ENCODE measurements at places on chromosomes 4 and X.

GRCh38 chr4:157220371-157220881 is at the start of gene GRIA2:
Gene GRIA2, plus strand, starts transcription at chr4:157220728. Its CDS starts 315 bp downstream, at chr4:157221043.
- no peak for DNase-seq

DNA sequence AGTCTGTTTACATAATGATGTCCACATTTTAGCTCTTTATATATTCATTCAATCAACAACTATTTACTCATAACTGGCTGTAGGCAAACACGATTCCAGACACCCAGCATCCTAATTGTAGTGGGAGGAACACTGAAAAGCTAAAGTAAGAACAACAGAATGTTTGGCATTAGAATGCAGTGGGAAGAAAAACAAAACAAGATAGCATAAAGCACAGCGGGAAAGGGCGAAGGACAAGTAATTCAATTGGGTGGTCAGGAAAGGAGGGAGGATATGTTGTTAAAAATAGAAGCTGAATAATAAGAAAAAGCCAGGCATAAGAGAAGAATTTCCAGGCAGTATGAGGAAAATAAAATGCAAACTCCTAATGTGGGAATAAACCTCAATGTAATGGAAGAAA is 189.5 kb upstream of the FAT4 start:
- no peak for DNase-seq

- DNase-seq: no peak
Measured at GRCh38 chrX:103727115-103727514, 16.4 kb downstream of the TMEM31 start.

DNA sequence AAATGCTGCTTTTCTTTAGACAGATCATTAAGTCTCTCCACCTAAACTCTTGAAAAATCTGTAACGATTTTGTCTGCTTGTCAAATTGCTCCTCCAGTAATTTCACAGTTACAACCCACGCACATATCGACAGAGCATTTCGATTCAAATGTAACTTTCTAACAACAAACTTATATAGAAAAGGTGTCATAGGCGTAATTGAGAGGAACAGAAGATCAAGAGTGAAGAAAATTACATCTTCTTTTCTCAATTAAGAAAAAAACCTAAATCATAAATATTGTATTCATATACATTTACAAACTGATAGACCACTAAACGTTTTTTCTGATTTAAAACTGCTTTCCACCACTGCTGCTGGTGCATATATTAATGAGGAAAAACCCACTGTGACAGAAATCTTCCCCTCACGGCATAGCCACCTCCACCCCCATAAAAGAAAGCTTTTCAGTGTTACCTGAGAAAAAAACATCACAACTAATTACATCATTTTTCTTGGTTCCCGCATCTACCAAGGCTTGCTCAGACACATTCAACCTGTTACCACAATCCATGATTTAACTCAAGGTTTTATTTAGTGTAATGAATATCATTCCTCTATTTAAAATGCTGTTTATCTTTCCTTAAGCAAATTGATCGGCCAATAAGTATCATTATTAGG is 1.9 kb downstream of the GPM6A start:
- DNase-seq: no peak

DNA sequence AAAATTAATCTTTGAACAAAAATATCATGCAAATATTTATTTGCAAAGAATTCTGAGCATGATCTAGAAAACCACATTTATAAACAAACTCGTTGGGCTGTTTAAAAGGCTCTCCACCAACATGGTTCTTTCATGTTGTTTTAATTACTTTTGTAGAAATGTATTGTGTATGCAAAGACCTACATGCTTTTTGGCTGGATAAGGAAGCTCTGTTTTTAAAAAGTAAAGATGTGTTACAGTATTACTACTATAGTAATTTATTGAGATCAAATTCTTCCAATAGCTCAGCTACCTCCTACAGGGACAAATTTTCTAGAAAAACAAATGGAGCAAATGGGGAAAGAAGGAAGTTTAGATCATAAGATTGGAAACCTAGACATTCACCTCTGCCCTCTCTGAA is 177.5 kb upstream of the TTC29 start:
- no peak for DNase-seq

DNA sequence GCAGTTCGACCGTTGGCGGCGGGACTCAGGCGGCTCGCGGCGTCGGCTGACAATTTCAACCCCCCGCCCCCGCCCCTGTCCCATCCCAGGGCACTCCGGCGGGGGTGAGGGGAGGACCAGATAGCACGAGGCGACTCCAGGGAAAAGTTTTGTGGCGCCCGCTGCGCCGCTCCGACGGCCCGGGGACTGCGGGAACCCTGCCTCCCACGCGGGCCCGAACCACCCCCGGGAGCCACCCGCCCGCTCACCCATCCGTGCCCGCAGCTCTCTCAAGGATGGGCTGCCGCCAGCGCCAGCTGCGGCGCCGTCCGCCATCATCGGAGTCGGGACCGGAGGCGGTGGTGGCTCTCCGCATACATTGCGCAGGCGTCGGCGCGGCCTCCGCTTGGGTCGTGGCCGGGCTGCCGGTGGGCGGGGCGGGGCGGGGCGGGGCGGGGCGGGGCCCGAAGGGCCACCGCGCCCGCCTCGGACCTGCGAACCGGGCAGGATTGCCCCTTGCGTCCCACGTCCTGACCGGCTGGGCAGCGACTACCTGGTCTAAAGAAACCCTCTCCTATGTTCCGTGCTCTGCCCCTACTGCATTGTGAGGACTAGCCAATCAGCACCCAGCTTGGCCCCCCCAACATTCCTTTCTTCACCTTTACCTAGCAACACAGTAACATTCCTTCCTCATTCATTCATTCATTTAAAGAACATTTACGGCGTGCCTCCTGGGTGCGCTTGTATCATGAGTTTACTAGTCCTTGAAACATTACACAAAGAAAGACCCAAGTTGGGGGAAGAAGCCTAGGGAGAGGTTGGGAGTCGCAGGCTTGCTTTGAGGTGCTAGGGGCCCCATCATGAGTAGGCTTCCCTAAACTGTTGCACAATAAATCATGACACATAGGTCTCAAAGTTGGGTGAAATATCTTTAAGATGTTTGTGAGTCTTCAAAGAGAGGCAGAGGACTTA is at the start of gene MAP7D3:
MAP7D3 (minus strand) TSS at position 360 of the 951 bp plus-strand sequence; CDS start at position 318, 42 bp downstream.
- DNase-seq: peak; percentile 50

DNA sequence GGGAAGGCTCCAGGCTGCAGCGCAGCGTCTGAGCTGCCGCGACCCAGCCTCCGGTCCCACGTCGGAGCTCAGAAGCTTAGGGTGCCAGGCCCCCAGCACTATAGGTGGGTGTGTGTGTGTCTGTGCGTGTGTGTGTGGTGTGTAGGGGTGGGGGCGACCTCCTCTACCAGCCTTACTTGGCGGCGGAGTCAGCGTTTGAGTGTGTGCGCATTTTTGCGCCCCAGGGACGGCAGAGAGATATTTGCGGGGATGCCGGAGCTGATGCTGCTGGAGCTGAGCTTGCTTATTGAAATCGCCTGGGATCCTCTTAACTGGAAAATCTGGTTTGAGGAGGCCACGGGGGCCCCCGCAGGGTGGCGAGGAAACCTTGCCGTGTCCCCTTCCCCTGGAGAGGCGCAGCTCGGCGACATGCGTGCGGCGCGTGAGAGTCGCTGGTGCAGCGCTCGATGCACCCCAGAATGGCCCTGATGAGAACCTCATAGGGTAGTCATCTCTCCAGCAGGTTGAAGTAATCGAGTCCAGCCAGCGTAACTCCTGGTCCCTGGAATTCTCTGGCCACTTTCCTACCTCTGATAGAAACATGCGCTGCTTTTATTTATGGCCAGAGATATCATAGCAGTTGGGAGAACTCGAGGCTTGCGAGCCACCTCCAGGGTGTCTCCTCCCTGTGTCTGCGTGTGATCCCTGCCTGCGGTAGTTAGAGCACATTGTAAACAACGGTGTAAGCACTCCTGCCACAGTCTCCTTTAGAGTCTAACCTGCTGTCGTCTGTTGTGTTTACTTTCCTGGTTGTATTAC is 2.7 kb downstream of the ADGRL3 start:
- peak; percentile 79 for DNase-seq

- no peak for DNase-seq
Measured at GRCh38 chrX:125810856-125811255, 355.2 kb downstream of the DCAF12L2 start.

GRCh38 chr4:65698631-65699030 is 28.3 kb upstream of the EPHA5 start:
- no peak for DNase-seq

- DNase-seq: no peak
Measured at GRCh38 chr4:185845966-185846365, 34.0 kb upstream of the SORBS2 start.

GRCh38 chr4:158671665-158671914 is at the start of gene C4orf46:
Gene C4orf46, minus strand, starts transcription at chr4:158671887. Its CDS starts 86 bp downstream, at chr4:158671801.
- DNase-seq: no peak

DNA sequence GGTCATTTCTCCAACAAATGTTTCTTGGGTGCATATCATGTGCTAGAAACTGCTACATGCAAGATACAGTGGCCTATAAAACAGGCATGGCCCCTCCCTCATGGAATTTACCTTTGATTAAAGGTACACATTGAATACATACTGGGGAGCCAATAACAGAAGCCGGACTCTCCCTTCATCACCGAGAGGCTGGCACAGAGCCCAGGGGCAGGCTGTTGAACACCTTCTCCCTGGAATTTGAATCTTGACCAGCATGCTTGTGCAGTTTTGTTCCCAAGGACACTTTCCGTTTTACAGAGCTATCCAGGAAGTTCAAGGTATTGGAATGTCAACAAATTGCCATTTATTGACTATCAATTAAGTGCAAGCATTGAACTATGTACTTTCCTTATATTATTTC is 33.2 kb downstream of the PPARGC1A start:
- DNase-seq: no peak

GRCh38 chr4:7824218-7824617 is 115.4 kb downstream of the AFAP1 start:
- no peak for DNase-seq

- DNase-seq: no peak
Measured at GRCh38 chr4:102624505-102624904, 123.3 kb downstream of the NFKB1 start.

DNA sequence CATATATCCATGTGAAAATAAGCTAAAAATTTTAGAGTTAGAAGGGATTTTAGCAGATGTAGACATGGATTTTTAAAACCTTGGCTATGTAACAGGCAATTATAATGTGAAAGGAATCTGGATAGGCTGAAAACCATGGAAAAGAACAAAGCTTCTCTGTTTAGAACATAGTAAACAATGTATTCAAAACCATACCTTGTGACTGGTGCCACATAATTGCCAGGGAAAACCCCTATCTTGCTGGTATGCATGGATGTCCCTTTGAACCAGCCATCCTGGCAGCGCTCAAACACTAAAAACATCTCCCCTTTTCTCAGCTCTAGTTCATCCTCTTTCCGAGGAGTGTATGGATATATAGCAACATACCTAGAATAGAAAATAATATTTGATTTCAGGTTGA is 110.6 kb upstream of the CBR4 start:
- DNase-seq: no peak

DNA sequence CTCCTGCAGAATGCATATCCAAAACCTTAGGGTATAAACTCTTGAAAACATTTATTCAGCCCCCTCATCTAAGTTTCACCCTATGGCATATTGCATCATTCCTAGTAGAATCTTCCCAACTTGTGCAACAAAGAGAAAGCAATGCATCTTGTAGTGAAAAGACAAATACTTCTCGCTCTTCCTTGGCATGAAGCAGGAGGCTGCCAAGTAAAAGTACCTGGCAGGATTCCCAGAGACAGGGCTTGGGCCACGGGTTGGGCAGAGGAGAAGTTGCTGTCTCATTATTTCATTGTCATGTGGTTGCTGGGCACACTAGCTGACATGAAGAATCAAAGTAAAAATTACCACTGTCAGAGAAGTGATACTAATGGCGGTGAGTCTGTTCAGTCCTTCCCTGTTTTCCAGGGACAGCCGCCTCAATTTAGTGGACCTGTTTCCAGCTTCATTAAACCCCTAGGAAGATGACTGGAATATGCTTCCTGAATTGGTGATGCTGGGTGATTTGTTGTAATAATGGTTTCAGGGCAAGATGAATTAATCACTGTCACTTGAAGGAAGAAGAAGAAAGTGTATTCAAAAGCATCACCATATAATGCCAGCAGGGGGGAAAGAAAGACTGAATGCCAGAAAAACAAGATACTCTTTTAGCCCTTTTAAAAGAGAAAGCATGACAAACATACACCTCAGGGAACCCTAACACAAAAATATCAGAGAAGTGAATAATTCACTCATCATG is 380.5 kb upstream of the IGFBP7 start:
- DNase-seq: no peak

DNA sequence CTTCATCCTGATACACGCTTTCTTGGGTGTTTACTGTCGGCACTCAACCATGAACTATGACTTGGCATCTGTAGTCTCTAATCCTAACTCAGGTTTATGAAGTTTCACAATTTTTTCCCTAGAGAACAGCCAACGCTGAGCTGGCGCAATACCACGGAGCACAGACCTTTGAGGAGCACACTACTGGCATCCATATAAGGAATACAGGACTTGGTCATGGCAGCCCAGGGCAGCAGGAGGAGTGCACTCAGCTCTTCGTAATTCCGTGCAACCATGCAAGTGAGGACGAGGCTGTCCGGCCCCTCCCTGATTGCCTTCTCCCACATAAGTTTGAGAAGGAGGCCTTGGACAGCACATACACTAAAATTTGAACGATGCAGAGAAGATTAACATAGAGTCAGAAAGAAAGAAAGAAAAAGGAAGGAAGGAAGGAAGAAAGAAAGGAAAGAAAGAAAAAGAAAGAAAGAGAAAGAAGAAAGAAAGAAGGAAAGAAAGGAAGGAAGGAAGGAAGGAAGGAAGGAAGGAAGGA is 41.0 kb upstream of the PDLIM5 start:
- DNase-seq: no peak

GRCh38 chr4:107619731-107620130 is 100.3 kb downstream of the PAPSS1 start:
- no peak for DNase-seq

- DNase-seq: peak; percentile 92
Measured at GRCh38 chr4:98929341-98930267, 671 bp upstream of the EIF4E start.

- DNase-seq: no peak
Measured at GRCh38 chr4:81343046-81343445, 128.0 kb upstream of the PRKG2 start.

GRCh38 chr4:107068116-107068515 is 32.0 kb upstream of the DKK2 start:
- no peak for DNase-seq

GRCh38 chr4:61199873-61200186 is 296 bp upstream of the ADGRL3 start:
- DNase-seq: no peak

DNA sequence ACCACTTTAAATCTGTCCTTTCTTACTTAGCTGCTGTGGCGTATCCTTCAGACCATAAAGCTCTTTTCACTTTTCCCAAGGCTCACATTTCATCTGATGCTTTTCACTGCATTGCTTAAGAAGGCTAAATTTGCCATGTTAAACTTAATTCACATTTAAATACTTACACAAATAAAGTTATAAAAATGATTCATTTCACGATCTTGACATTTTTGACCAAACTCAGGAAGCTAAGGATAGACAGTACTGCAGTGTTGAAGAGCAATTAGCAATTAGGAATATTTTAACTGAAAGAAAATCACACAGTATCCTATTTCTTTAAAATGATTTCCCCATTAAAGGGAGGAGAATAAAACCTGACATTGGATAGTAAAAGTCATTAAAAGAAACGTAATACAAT is 1038.6 kb downstream of the STPG2 start:
- DNase-seq: no peak

- no peak for DNase-seq
Measured at GRCh38 chr4:16817286-16817685, 81.2 kb downstream of the LDB2 start.

Data from OCI-M1 (cell line).